ENCODE measurements at places on chromosomes 4 and X.

DNA sequence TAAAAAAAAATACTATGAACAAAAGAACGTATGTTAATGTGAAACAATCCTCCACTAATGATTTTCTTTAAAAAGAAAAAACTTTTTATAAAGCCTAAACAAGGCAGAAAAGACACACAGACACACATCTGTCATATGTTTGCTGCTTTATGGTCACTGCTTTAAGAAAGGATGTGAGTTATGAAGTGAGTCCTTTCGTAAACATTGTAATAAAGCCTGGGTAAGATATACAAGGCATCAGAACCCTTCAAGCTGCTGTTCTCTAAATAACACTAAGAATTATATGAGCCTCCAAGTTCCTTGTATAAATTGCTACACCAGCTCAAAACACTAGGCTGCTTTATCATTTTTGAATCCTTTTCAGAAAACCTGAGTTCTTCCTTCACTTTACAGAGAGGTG lies 81.6 kb downstream of the FBXO8 start:
- DNase-seq: no peak

DNA sequence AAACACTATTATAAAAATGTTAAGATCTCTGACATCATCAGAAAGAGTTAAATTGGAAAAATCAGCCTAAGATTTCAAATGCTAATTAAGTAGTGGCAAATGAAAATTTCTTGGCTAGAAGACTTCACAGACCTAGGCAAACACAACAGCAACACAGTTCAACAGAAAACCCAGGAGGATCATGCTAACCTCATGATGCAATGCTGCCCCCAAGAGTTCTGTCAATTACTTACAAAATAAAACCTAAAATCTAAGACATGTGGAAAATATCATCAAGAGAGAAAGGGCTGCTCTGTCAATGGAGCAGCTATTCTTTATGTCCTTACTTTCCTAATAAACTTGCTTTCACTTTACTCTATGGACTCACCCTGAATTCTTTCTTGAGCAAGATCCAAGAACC lies 21.0 kb downstream of the S100G start:
- peak; percentile 41 for DNase-seq

DNA sequence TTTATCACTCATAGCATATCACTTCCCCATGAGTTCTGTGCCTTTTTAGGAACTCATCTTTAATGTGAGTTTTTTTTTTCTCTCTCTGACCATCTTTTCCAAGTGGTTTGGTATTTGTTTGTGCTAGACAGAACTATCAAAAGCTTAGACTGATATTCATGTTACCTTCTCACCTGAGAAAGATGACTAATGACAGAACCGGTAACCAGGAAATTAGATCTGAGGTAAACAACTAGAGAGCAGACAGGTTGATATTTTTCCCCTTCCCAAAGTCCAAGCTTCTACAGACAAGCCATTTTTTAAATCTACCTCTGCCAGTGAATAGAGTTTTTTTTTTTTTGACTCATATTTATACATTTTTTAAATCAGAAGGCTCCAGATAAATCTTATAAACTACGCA lies 17.0 kb upstream of the SRD5A3 start:
- DNase-seq: no peak

GRCh38 chrX:19097553-19098283 lies 24.6 kb downstream of the ADGRG2 start:
- no peak for DNase-seq

GRCh38 chr4:184322328-184323025 lies 104.8 kb upstream of the ENPP6 start:
- peak; percentile 17 for DNase-seq

- no peak for DNase-seq
Observed at GRCh38 chrX:70331161-70331560, 41.3 kb downstream of the KIF4A start.

GRCh38 chr4:152780267-152780778 lies 569 bp downstream of the ARFIP1 start:
- DNase-seq: no peak

GRCh38 chr4:4981427-4981826 lies 37.8 kb downstream of the CYTL1 start:
- no peak for DNase-seq

GRCh38 chr4:168677063-168677462 lies 180.2 kb downstream of the PALLD start:
- DNase-seq: no peak

GRCh38 chr4:119930546-119930945 lies 136.1 kb downstream of the MAD2L1 start:
- no peak for DNase-seq
